ENCODE measurements at places on chromosomes 5 and 9. TPM values are rescaled to one million over a fixed set of nuclear protein-coding genes. Genes with fewer than 3 reads are reported as not detected.

DNA sequence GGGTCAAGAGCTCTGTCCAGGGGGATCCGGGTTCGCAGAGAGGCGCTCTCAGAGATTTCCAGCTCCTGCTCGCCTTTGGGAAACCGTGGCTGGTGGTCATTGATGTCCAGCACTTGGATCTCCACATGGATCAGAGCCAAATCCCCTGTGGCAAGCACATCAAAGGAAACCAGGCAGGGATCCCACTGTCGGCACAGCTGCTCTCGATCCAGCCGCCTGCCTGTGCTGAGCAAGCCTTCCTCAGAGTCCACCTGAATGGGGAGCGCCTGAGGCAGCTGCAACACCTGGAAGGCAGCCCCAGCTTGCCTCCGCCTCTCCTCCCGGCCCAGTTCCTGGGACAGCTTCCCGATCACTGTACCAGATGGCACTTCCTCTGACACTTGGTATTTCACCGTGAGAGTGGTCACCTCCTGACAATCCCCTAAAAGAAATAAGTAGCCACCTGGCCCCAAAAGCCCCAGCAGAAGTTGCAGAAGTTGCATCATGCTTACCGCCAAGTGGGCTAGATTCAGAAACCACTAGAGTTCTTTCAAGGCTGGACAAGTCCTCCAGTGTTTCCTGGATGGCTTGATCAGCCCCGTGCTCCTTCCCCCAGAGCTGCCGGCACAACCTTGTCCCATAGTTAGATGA is 520 bp downstream of the PCDH12 start:
- H3K4me1 ChIP-seq = peaks cover 37% of the 10 kb centered on the region
- no peaks in the 10 kb centered on the region for H3K36me3 ChIP-seq
- peak overlapping the region; percentile 90 for H3K27ac ChIP-seq

Gene IRX4
- not detected for total RNA-seq

DNA sequence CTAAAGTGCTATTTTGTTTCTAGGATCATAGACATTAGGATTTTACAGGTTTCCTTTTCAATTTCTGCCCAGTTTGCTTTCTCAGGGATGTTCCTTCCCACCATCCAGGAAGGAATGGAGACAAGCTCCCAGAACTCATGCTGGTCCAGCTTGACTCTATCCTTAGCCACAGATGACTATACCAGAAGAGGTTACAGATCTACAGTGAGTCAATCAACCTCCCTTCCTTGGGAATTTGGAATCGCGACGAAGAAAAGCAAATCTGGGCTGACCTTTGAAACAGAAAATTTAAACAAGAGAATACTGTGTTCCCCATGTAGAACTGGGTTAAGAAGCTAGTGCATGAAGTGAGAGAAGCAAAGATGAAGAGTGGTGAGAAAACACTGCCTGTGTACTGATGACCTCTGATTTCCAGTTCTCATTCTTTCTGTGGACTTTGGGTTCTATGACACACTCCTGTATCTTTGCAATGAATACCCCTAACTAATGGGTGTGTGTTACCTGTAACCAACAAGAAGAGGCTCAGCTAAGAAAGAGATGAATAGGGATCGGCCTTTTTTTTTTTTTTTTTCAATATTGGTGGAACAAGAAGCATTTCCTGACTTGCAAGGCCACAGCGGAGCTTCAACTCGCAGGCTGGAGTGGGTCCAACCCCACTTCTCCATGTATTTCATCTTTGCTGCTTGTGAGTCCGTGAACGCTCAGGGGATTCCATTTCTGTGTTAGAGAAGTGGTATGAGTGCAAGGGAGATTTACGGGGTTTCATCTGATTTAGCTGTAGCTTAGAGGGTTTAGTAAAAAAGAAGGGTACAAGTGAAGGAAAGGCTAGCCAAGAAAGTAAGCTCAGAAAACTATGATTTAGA is 563.9 kb upstream of the CLINT1 start:
- no peak overlapping the region for H3K4me3 ChIP-seq
- peaks cover 2% of the 10 kb centered on the region for H3K27me3 ChIP-seq
- no peak for DNase-seq
- H3K27ac ChIP-seq = no peak overlapping the region

Gene AHRR
- total RNA-seq = 33.3 TPM

DNA sequence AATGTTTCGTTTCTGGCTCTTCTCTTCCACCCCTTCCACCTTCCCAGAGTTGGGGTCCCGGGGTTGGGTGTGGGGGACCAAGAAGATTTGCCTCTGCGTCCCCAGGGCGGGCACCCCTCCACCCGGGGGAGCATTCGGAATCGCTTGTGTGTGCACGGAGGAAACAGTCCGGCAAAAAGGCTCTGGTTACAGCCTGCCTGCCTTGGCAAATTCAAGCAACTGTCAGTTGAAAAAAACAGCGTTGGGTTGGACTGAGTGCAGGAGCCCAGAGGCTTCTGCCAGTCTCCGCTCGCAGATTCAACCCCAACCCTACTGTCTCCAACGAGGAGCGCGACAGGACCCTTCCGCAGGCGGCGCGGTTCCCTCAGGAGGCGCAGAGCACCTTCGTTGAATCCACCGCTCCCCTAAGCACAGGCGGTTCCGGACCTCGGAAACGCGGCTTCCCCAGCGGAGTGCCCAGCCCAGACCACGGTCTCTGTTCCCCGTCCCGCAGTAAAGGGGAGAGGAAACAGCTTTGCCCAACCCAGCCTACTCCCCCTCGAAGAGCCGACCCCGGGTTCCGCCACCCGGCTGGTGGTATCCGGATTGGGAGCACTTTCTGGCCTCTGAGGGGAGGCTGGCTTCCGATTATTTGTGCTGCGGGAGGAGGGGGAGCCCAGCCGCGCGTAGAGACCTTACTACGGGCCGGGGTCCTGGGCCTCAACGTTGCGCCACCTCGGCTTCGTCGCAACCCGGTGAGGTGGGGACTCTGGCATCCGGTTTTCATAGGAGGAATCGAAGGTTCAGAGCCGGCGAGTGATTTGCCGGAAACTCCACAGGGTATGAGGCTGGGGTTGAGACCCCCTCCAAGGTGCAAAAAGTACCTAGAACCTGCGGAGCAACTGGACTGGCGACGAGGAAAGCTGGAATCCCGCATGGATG is 9.6 kb downstream of the LHX6 start:
- H3K36me3 ChIP-seq = no peaks in the 10 kb centered on the region
- peaks cover 24% of the 10 kb centered on the region for H3K4me1 ChIP-seq
- no peak for DNase-seq
- peaks cover 85% of the 10 kb centered on the region for H3K27me3 ChIP-seq

Gene OTULIN
- total RNA-seq = 62.1 TPM

Gene GDA
- not detected for total RNA-seq

DNA sequence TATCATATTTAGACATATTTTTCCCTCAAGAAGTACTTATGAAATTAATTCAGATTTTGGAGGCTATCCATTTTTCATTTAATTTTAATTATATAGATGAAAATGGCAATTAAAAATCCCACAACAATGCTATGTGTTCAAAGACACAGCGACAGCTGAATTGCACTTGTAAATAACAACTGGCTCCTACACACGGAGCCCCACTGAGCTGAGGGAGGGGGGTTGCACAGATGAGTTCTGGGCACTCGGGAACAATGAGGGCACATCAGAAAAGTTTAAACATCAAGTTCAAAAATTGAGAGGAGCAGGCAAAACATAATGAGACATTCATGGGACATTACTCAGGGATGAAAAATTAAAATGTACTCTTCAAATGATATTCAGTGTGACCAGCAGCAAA is 104.9 kb downstream of the MARCHF3 start:
- H3K4me1 ChIP-seq = no peaks in the 10 kb centered on the region
- H3K36me3 ChIP-seq = no peaks in the 10 kb centered on the region
- no peak overlapping the region for H3K4me3 ChIP-seq
- H3K27me3 ChIP-seq = no peaks in the 10 kb centered on the region

GRCh38 chr5:75367401-75367800 is 30.4 kb downstream of the HMGCR start:
- peaks cover 4% of the 10 kb centered on the region for H3K4me1 ChIP-seq
- H3K36me3 ChIP-seq = peaks cover 16% of the 10 kb centered on the region
- DNase-seq = no peak
- H3K27me3 ChIP-seq = no peaks in the 10 kb centered on the region

Gene GBGT1
- 7.4 TPM for total RNA-seq

DNA sequence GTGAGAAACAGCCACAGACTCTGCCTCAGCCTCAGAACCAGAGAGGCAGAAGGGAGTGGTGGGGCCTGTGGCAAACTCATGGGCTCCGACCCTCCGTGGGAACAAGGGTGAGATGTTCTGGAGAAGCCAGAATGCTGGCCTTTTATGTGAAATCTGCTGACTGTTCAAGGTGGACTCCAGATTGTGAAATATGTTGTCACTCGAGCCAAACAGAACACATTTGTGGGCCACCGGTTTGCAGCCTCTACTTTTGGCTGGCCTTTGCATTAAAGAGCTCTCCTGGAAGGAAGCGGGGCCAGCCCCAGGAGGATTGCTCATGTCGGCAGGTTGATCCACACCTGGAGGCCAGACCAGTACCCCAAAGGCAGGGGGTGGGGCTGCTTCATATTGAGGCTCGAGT is 62.4 kb downstream of the ERGIC1 start:
- no peak overlapping the region for H3K27ac ChIP-seq
- peaks cover 3% of the 10 kb centered on the region for H3K36me3 ChIP-seq
- H3K27me3 ChIP-seq = no peaks in the 10 kb centered on the region
- no peak overlapping the region for H3K4me3 ChIP-seq

GRCh38 chr5:22900801-22901310 is 47.7 kb upstream of the CDH12 start:
- no peak overlapping the region for H3K27ac ChIP-seq
- H3K36me3 ChIP-seq = no peaks in the 10 kb centered on the region
- no peaks in the 10 kb centered on the region for H3K4me1 ChIP-seq
- no peak for DNase-seq

- H3K27ac ChIP-seq = peak overlapping the region; percentile 88
- peak overlapping the region; percentile 89 for H3K4me3 ChIP-seq
- peaks cover 39% of the 10 kb centered on the region for H3K36me3 ChIP-seq
- DNase-seq = peak; percentile 95
These were observed 8.2 kb downstream of the RANBP6 start for GRCh38 chr9:6007058-6007769.

- no peaks in the 10 kb centered on the region for H3K36me3 ChIP-seq
- no peak overlapping the region for H3K4me3 ChIP-seq
- no peaks in the 10 kb centered on the region for H3K4me1 ChIP-seq
- H3K27ac ChIP-seq = no peak overlapping the region
- DNase-seq = no peak
These were observed 101.3 kb downstream of the FBN2 start for GRCh38 chr5:128436749-128437188.

DNA sequence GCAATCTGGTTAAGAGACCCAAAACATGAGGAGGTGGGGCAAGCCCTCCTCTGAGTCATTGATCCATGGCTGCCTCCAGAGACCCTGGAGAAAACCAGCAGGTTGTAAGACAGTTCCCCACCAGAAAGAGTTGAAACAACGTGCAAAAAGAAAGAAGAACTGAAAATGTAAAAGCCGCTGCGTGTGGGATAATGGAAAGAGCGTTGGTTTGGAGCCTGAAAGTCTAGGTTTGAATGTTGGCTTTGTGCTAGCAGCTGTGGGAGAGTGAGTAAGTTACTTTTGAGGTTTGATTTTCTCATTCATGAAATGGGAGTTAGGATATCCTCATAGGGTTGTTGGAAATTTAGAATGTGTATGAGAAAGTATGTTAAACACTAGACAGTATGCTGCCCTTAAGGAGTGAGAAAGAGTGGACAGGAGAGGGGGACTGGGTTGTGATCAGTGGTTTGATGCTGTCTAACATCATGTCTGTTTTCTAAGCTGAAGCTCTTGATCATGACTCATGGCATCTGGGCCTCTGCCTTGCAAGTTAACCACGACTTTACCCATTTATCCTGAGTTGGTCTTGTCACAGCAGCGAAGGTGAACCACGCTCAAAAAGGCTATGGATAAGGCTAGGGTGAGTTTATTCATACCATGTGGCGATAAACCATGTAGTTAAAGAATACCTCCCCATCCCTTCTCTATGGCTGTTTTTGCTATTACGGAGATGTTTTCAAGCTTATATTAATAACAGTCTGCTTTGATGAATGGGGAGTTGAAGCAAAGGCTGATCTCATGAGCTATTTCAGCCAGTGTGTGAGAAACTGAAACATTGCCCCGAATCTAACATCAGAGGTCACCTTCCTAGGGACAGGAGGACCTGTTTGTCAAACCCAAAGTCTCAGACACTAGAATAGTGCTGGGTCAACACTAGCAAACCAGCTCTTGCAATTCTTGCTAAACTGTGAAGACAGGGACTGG is 41.3 kb downstream of the ZNF366 start:
- H3K27ac ChIP-seq = peak overlapping the region; percentile 67
- peaks cover 4% of the 10 kb centered on the region for H3K27me3 ChIP-seq
- no peaks in the 10 kb centered on the region for H3K36me3 ChIP-seq
- no peak overlapping the region for H3K4me3 ChIP-seq
- no peak for DNase-seq

Gene NME5
- not detected for total RNA-seq

GRCh38 chr9:116435706-116436105 is 251.4 kb upstream of the TRIM32 start:
- no peak overlapping the region for H3K27ac ChIP-seq
- H3K27me3 ChIP-seq = no peaks in the 10 kb centered on the region
- no peaks in the 10 kb centered on the region for H3K36me3 ChIP-seq
- no peak for DNase-seq
- no peaks in the 10 kb centered on the region for H3K4me1 ChIP-seq

DNA sequence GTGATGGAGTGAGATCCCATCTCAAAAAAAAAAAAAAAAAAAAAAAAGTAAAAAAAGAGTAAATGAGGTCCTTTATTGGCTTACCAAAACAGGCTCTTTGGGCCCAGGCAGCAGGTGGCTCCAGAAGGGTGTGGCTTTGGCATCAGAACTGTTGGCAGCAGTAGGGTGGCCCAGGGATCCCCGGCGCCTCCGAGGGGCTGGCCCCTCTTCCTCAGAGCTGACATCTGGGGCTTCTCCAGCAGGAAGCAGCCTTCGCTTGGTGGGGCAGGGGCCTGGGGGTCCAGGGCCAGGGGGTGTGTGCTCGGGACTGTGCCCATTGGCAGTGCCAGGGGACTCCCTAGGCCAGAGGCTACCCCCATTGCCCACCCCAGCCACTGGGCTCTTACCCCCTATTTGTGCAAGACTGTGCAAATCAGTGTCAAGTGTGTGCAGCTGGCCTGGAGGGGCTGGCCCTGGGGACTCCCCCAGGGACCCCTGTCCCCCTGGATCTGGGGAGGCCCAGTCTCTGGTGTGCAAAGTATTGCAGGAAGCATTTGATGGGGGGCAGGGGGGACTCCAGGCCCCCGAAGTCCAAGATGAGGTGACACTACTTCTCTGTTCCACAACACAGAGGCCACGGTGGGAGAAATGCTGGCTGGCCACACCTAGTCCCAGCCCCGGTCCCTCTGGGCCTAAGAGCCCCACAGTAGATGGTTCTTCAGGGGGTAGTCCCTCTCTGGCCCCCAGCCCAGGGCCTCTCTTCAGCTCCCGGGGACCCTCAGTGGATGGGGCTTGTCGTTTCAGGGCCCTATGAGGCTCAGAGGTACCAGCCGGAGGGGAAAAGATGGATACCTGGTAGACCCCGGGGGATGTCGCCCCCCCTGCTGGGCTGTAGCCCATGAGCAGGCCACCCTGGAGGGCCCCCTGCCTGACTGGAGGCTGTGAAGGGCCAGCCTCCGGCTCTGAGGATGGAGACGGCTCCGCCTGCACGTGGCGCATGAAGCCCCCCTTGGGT is 4.7 kb upstream of the STOML2 start:
- H3K27ac ChIP-seq = no peak overlapping the region
- H3K27me3 ChIP-seq = no peaks in the 10 kb centered on the region
- H3K36me3 ChIP-seq = peaks cover 18% of the 10 kb centered on the region

Measured in activated T-helper 2 cell treated with anti-CD3 and anti-CD28 coated beads, Interferon-gamma antibody, Interleukin-2, Interleukin-4, amounts not matched to agents 10 μg/mL and 5 μg/mL and 100 μg/mL, durations not matched to agents 14 hours and 24 hours and 36 hours (primary cell).